Renal cortex interstitium (tissue), 15 donors: ENCODE measurements at places on chromosomes 4 and X.

GRCh38 chrX:101397779-101398178, 7.0 kb downstream of the RPL36A start:
- DNase-seq = no peak

GRCh38 chr4:42357325-42357724, 40.0 kb upstream of the SHISA3 start:
- no peak for DNase-seq

GRCh38 chrX:15207384-15207783, 62.5 kb downstream of the ASB9 start:
- DNase-seq = no peak

DNA sequence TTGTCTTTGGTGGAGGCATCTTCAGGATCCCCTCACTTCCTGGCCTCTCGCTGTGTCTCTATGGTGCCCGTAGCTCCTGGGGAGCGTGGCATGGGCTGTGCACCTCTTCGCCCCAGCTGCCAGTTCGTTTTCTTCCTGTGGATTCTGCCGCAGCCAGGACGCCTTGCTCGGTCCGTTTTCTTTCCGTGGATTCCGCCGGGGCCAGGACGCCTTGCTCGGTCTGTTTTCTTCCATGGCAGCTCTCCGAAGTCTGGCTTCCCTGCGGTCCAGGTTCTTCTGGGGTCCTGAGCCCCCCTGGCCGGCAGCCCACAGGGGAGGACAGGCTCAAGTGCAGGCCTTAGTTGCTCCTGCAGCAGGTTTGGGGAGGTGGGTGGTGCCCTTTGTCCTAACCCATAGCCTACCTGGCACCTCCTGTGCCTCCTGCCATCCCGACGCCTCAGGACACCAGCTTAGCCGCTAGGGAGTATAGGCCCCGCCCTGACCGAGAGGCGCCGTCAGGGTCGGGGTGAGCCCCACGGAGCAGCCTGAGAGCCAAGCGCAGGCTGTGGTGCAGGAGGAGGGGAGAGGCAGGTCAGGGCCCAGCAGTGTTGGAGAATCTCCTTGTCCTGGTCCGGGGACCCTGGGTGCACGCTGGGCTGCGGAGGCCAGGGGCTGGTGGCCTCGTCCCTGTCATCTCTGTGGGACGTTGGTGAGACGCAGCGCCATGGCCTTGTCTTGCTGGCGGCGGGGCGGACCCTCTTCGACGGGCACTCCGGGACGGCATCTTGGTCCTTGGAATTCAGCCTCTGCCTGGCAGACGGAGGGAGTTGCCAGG, 27.1 kb downstream of the UVSSA start:
- no peak for DNase-seq

GRCh38 chr4:3047464-3048286, 26.7 kb downstream of the HTT-AS start:
- DNase-seq = peak; percentile 11

DNA sequence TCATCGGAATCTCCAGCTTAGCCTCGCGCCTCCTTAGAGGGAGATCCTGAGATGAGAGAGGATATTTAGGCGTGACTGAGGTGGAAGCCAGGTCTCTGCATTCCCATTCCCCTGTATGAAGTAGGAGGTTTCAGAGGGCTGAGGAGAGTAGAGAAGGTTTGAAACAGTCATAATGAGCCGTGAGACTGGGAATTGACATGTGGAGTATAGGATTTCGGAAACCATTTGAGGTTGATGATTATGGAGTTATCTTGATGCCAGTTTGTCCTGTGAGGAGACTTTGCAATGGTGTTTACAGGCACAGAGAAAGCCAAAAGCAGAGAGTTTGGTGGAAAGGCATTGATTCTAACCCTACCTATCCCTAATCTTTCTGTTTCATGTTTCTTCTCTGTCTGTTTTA, 2.0 kb downstream of the CHST7 start:
- no peak for DNase-seq

- DNase-seq = no peak
These were observed 248.9 kb downstream of the SLC7A11 start for GRCh38 chr4:137993232-137993631.

GRCh38 chr4:81196126-81196650, 18.8 kb downstream of the PRKG2 start:
- DNase-seq = no peak

GRCh38 chr4:5722328-5722727, 11.3 kb downstream of the EVC start:
- DNase-seq = no peak

DNA sequence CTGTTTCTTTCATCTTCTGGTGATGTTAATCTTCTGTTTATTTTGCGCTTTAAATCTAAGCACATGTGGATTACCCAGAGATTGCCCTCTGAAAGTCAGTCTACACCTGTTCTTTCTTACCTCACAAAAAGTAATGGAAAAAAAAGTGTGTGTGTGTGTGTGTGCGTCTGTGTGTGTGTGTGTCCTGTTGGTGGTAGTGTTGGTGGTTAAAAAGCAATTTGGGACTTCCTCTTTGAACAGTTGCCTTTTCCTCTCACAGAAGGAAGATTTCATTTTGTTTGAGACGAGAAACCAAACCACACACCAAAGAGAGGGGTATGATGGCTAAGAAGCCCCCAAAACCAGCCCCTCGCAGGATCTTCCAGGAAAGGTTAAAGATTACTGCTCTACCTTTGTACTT, at the start of gene STAP1:
TSS of gene STAP1 (plus strand) at position 235 of the 400 bp plus-strand sequence. CDS start at position 318, 83 bp downstream.
- DNase-seq = no peak

DNA sequence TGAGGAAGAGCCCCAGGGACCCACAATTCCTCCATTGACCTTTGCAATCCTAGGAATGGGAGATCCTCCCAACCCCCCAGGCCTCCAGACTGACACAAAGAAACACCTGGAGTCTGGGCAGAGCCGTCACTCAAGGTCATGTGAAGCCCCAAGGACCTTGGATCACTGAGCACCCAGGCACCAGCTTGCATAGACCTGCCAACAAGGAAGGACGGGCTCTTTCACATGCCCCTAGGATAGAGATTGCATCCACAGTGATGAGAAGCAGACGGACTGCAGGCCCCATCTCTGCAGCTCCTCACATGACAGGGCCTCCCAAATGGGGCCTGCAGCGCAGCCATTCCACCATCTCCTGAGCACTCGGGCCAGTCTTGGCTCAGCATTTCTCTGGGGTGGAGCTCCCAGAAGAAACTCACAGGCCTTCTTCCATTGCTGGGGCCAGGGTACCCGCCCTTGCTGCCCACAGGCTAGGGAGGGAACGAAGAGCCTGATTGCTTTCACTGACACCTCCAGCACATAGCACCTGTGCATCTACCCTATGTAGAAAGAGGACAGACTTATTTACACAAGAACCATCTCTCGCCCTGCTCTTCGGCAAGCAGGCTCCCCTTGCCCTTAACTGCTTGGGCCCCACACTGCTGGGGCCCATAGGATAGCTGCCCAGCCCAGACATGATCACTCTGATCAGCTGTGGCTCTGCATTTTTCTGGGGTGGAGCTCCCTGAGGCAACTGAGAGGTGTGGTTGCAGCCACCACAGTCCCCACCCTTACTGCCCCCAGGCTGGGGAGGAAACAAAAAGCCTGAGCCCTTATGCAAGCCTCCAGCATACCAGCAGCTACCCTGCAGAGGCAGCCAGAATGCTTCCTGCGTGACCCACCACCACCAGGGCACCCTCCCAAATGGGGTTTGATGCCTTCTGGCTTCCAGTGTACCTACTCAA, 185.7 kb upstream of the ZCCHC13 start:
- no peak for DNase-seq

DNA sequence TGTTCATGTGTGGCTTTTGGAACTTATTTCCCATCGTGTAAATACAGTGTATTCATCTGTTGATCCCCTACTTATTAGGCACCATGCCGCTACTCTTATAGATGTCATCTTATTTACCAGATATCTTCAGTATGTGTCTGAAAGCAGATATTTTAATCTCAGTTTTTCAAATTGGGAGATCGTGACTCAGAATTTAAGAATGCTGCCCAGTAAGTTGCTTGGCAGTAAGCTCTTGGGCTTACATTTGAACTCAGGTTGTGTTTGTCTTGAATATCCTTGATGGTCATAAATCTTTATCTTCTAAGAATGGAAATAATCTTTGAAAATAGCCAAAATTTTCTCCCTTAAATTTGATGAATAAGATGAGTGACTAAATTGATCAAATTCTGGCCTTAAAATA, 45.9 kb upstream of the RPA4 start:
- no peak for DNase-seq

- DNase-seq = no peak
These were observed 238.2 kb downstream of the MGST2 start for GRCh38 chr4:139903845-139904244.

DNA sequence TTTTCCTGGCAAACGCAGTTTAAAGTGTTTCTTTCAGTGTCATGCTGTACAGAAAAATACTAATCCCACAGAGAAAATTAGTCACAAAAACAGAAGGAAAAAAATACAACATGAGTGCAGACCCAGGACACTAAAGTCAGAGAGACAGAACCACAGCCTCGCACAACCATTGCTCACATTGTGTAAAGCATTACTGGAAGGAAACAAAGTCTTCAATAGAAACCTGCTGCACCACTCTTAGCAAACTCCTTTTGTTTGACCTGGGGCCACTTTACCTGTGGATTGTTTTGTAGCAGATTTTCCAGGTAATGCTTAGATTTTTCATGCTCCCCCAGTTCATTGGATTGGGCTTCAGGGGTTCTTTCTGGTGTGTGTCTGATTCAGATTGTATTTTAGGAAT, 131.8 kb upstream of the TMLHE start:
- DNase-seq = no peak

GRCh38 chr4:69823481-69824186, 36.3 kb downstream of the SULT1E1 start:
- no peak for DNase-seq

DNA sequence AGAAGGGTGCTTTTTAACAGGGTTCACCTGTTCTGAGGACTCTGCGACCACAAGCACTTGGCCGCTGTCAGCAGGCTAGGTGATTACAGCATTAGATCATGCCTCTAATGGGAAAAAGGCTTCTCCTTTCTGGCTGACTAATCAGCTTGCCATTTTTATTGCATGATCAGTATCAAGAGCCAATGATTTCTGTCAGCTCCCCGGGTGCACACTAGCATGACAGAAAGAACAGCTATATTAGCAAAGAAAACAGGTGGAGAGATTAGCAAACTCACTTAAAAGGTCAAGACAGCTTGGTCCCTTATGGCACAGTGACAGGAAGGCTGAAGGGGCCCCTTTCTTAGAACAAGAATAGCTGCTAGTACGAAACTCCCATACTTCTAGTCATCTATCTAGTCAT, 170.0 kb downstream of the SMIM20 start:
- DNase-seq = no peak

- DNase-seq = peak; percentile 12
These were observed 33.5 kb upstream of the DCX start for GRCh38 chrX:111445485-111445884.

- DNase-seq = no peak
These were observed at the start of gene ANOS1 for GRCh38 chrX:8731559-8732395. ANOS1 (minus strand) TSS chrX:8732137; CDS start chrX:8732036, 101 bp downstream.

- no peak for DNase-seq
These were observed 85.6 kb downstream of the ZNF330 start for GRCh38 chr4:141306331-141306730.

DNA sequence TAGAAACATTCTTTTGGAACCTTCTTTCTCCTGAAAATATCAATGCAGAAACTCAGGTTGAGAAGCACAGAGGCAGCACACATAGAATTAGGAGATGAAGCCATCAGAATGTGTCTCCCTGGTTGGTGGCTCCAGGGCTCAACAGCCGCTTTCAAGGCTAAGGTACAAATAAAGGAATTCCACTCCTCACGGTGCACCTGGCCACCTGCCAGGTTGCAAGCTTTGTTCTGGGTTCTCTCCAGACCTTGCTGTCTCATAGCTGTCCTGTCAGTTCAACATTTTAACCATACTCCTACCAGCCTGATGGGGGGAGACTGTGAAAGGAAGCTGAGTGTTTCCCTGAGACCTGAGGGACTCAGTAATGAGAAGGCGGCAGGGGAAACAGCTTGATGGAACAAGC, 96.3 kb upstream of the HPF1 start:
- DNase-seq = no peak

DNA sequence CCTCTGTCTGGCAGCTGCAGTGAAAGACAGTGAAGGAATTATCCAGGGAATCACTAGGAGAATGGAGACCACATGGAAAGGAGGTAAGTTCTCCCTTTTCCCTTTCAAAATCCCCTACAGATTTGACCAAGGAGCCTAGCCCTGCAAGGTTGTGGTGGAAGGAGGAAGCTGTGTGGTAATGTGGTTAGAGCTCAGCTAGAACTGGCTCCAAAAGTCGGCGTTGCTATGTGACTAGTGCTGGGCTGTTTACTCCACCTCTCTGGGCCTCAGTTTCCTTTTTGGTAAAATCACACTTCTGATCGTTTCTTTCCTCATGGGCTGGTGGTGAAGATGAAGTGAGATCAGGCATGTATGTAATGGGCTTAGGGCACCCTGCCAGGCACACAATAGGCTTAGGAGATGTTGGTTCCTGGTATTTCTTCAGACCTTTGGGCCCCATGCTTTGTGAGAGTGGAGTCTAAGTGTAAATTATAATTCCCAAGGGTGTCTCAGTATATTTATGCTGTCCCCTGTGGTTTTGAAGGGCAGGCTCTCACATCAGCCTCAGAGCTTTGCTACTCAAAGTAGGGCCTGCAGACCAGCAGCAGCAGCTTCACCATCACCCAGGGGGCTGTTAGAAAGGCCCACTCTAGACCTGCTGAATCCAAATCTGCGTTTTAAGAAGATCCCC, 183.7 kb upstream of the BCOR start:
- DNase-seq = no peak

DNA sequence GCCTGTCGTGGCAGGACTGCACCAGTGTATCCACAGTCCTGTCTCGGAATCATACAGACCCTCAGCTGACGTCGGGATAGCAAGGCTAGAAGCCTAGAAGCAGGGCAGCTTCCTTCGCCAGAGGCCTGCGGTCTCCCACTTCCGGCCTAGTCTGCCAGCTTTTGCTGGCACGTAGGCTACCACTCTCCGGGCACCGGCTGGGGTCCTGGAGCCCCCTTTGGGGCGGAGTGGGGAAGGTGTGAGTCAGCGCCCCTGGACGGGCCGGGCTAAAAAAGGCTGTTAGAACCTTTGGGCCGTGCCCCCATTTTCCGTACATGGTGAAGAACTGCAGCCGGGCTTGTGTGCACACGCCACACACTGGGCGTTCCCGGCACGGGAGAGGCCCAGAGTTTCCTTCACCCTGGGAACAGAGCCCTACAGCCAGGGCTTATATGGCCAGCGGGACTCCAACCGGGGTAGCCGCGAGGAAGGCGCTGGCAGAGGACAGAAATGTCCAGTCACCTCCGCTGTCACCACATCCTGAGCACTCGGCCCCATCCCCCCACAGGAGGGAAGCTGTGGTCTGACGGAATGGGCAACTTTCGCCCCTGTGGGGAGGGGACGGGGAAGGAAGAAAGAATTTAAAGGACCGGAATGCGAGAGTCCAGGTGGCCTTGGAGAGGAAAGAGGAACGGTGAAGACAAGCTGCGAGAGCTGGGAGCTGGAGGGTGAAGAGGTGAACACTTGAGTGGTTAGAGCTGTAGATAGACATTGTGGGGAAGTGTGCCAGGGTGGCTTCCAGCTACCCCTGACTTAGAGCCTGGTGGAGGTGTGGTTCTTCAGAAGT, 4.6 kb downstream of the MAGIX start:
- no peak for DNase-seq

- DNase-seq = no peak
These were observed 608.7 kb downstream of the TLL1 start for GRCh38 chr4:166481739-166482138.

GRCh38 chr4:188714907-188715306, 575.7 kb downstream of the TRIML1 start:
- no peak for DNase-seq
